COR-L47 (cell line): ENCODE measurements at places on chromosomes 12 and 14.

- DNase-seq: no peak
These were observed 3.5 kb downstream of the VWF start for GRCh38 chr12:6120796-6121473.

DNA sequence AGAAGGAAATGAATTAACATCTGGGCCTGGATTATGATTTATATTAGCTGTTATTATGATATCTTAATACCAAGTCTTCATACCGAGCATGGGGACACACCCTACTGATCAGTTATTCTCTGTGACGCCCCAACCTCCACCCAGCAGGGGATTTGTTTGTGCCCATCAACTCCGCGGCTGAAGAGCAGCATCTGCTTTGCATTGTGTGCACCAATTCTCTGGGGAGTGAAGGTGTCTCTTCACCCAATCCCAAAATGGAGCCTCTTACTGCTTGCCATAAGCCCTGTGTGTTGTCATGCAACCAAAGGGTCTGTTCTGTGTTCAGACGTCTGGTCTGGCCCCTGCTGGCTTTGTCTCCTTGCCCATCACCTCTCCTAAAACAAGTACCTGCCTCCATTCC is 25.4 kb downstream of the DHRS2 start:
- DNase-seq: no peak

DNA sequence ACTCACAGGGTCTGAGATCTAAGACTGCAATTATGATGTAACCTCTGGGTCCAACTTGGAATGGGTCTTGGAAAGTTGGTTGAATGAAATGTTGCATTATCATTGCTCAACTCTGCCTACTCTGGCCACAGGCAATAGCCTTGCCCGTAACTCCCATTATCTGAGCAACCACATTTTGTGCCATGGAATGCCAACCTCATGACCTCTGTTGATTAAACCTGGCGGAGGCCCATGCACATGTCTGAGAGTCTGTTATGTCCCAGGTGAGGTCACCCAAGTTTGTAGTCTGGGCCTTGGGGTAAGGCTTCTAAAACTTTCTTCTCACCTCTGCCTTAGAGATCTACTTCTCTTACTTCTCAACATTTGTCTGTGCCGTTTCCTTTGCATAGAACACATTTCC is 140.9 kb downstream of the TBX5 start:
- no peak for DNase-seq

DNA sequence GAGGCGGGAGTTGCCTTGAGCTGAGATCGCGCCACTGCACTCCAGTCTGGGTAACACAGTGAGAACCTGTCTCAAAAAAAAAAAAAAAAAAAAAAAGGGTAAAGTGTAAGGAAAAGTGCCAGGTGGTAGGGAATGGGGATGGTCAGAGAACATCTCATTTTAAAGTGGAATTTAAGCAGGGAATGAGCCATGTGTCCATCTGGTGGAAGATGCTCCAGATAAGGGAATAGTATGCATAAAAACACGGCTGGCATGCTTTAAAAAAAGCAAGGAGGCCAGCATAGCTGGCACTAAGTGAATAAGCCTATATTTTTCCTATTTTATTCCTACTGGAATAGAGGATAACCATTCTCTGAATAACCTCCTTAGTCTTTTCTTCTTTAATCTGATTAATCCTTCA is 33.7 kb downstream of the FAM186A start:
- DNase-seq: no peak

GRCh38 chr14:84064316-84065125 is 1465.4 kb upstream of the FLRT2 start:
- no peak for DNase-seq
